HCT116 (cell line): ENCODE measurements at places on chromosomes 7 and 10. TPM values are rescaled to one million over a fixed set of nuclear protein-coding genes. Genes with fewer than 3 reads are reported as not detected.

Gene UROS
- total RNA-seq = 63.9 TPM

GRCh38 chr10:61662794-61663259 lies at the start of gene CABCOCO1:
TSS of gene CABCOCO1 (plus strand) at chr10:61662929. CDS start at chr10:61662973, 44 bp downstream.
- DNase-seq = peak; percentile 47
- peaks cover 5% of the 10 kb centered on the region; the same call in 1 of the 2 replicates for H3K4me1 ChIP-seq
- no peaks in the 10 kb centered on the region for H3K36me3 ChIP-seq
- peak within 1 kb of the TSS; percentile 16; the same call in 1 of the 2 replicates for H3K27ac ChIP-seq
- no peaks in the 10 kb centered on the region for H3K27me3 ChIP-seq

GRCh38 chr7:135098391-135098790 lies 49.5 kb upstream of the TMEM140 start:
- no peak for DNase-seq
- no peak overlapping the region for H3K27ac ChIP-seq
- H3K27me3 ChIP-seq = no peaks in the 10 kb centered on the region
- no peak overlapping the region for H3K4me3 ChIP-seq

Gene BHLHA15
- 5.2 TPM for total RNA-seq

DNA sequence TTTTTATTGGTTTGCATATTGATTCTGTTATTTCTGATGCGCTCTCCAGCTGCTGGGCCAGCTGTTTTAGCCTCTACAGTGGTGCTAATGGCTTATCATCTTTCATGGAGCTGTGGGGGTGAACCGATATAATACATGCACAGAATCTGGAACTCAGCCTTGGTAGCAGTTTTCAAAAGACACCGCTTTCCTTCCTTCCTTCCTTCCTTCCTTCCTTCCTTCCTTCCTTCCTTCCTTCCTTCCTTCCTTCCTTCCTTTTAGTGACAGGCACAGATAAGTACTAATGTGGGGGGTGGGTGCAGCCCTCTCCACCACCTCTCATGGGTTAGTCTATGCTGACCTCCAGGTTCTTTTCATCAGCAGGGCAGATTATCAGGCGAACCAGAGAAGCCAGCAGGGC lies 31.9 kb upstream of the C10orf53 start:
- H3K4me1 ChIP-seq = no peaks in the 10 kb centered on the region
- H3K27me3 ChIP-seq = peaks cover 5% of the 10 kb centered on the region; the same call in 1 of the 2 replicates
- H3K4me3 ChIP-seq = no peak overlapping the region
- H3K27ac ChIP-seq = no peak overlapping the region
- DNase-seq = no peak

- H3K27me3 ChIP-seq = no peaks in the 10 kb centered on the region
- H3K27ac ChIP-seq = no peak overlapping the region
- H3K36me3 ChIP-seq = no peaks in the 10 kb centered on the region
These were observed 19.4 kb upstream of the TNS3 start for GRCh38 chr7:47601119-47601880.

- H3K27me3 ChIP-seq = no peaks in the 10 kb centered on the region
- H3K36me3 ChIP-seq = no peaks in the 10 kb centered on the region
- DNase-seq = no peak
- H3K27ac ChIP-seq = no peak overlapping the region
These were observed 104.2 kb upstream of the RAB18 start for GRCh38 chr10:27399871-27400270.

Gene CALHM3
- total RNA-seq = 0.49 TPM

DNA sequence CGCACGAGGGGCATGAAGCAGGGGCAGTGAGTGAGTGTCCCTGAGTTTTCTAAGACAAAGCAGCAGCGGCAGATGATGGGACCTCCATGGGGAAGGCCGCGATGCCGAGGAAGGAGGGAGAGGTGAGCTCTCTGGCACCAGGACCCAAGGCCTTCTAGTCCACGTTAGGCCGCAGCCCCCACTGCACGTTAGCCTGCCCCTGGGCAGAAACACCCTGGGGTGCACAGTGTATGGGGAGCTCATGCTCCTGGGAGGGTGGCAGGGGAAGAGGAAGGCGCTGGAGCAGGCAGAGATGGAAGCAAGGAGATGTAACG lies 97.3 kb upstream of the IKZF1 start:
- no peaks in the 10 kb centered on the region for H3K27me3 ChIP-seq
- H3K27ac ChIP-seq = no peak overlapping the region; the same call in 1 of the 2 replicates
- H3K4me3 ChIP-seq = no peak overlapping the region
- no peak for DNase-seq

- no peaks in the 10 kb centered on the region for H3K36me3 ChIP-seq
- no peak overlapping the region for H3K4me3 ChIP-seq
These were observed 7.6 kb downstream of the GDF2 start for GRCh38 chr10:47329855-47330254.

DNA sequence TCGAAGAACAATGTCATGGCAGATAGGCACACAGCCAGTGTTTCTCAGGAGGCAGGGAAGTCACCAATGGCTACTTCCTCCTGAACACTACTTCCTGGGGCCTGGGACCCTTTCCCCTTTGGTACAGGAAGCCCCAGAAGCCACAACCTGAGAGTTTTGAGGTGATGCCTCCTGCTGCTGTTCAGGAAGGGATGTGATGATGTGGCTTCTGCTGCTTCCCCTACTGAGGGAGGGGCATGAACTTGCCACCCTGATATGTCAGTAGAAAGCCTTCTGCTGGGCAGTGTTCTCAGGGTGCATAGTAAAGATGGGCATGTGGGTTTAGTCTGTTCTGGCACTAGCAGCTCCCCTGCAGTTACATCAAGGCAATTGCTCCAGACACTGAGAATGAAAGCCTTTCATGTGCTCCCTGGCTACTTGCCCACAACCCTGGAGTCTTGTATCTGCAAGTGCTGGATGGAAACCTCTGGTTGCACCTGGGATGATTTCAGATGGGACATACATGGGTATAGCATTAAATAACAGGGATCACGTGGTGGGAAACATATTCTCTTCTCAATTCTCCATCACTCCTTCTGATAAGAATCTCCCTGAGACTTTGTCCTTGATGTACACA lies 69.3 kb downstream of the ADRA2A start:
- DNase-seq = no peak
- H3K4me1 ChIP-seq = no peaks in the 10 kb centered on the region
- H3K27me3 ChIP-seq = peaks cover 85% of the 10 kb centered on the region
- no peak overlapping the region for H3K27ac ChIP-seq
- no peak overlapping the region for H3K4me3 ChIP-seq

- no peaks in the 10 kb centered on the region for H3K36me3 ChIP-seq
- no peak overlapping the region for H3K4me3 ChIP-seq
- no peaks in the 10 kb centered on the region for H3K4me1 ChIP-seq
- no peak for DNase-seq
- H3K27me3 ChIP-seq = no peaks in the 10 kb centered on the region
These were observed 55.7 kb downstream of the CCDC3 start for GRCh38 chr10:12945690-12946359.

Gene PDZD7
- 6.1 TPM for total RNA-seq

- no peak overlapping the region for H3K4me3 ChIP-seq
- H3K27me3 ChIP-seq = no peaks in the 10 kb centered on the region
- H3K36me3 ChIP-seq = no peaks in the 10 kb centered on the region
- DNase-seq = no peak
These were observed 126.2 kb upstream of the ACBD5 start for GRCh38 chr10:27366769-27367168.

DNA sequence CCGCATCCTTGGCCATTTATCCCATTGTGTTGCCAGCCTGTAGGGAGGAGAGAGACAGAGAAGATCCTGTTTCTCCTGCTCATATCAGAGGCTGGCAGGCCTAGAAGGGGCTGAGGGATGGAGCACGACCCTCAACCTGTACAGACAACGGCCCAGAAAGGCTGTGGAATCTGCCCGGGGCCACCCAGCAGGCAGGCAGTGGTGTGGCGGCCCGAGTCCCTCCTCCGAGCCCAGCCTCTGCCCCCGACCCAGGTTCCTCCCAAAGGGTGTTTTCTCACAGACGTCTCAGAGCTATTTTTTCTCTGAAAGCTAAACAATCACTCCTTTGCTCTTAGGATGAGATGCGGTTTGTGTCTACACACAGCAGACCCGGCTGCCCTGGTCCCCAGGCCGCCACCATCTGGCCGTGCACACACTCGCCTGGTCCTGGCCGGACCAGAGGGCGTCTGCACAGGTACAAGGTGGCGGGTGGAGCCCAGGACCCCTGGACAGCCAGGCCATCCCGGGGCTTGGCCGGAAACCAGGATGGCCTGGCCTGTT lies 69.3 kb downstream of the FOXL3 start:
- no peaks in the 10 kb centered on the region for H3K36me3 ChIP-seq
- no peak overlapping the region for H3K27ac ChIP-seq
- H3K27me3 ChIP-seq = 0 out of 2 replicates have a peak, but pooled peaks cover 6% of the 10 kb centered on the region
- no peak overlapping the region for H3K4me3 ChIP-seq
- no peak for DNase-seq

- H3K27me3 ChIP-seq = peaks cover 53% of the 10 kb centered on the region
- no peak overlapping the region for H3K4me3 ChIP-seq
These were observed 6.2 kb downstream of the VWA2 start for GRCh38 chr10:114245121-114245791.

Gene APBB1IP
- total RNA-seq = 0.27 TPM

GRCh38 chr7:12638851-12639456 lies 48.5 kb upstream of the ARL4A start:
- H3K36me3 ChIP-seq = no peaks in the 10 kb centered on the region
- H3K27ac ChIP-seq = no peak overlapping the region
- DNase-seq = peak; percentile 36
- H3K4me3 ChIP-seq = no peak overlapping the region
- no peaks in the 10 kb centered on the region for H3K27me3 ChIP-seq

Gene SPDYE11
- total RNA-seq = not detected

GRCh38 chr7:1920266-1920681 lies 250.2 kb downstream of the ELFN1 start:
- DNase-seq = no peak
- no peaks in the 10 kb centered on the region for H3K36me3 ChIP-seq
- no peak overlapping the region for H3K27ac ChIP-seq
- H3K27me3 ChIP-seq = no peaks in the 10 kb centered on the region

DNA sequence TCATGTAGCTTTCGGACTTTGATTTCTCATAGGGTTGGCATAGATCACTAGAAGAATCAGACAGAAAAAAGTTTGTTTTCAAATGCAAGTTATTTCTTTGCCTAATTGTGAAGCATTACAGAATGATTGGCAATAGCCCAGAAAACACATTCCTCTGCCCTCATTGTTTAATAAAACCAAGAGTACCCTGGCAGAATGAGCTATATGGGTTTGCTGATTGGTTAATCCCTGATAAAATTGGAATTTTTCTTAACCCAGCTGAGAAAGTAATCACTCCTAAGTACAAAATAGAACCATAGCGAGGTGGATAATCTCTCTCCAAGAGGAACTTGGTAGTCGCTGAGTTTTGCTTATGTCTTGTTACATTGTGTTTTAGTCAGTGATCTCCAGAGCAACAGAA lies 30.9 kb upstream of the CREB5 start:
- H3K4me1 ChIP-seq = no peaks in the 10 kb centered on the region
- no peak overlapping the region for H3K27ac ChIP-seq
- no peaks in the 10 kb centered on the region for H3K27me3 ChIP-seq

Gene RBP3
- total RNA-seq = not detected

Gene AKR1C2
- total RNA-seq = 0.25 TPM

GRCh38 chr10:74371696-74372095 lies 220.7 kb downstream of the ADK start:
- H3K27ac ChIP-seq = no peak overlapping the region
- H3K36me3 ChIP-seq = no peaks in the 10 kb centered on the region
- DNase-seq = no peak
- no peaks in the 10 kb centered on the region for H3K27me3 ChIP-seq

DNA sequence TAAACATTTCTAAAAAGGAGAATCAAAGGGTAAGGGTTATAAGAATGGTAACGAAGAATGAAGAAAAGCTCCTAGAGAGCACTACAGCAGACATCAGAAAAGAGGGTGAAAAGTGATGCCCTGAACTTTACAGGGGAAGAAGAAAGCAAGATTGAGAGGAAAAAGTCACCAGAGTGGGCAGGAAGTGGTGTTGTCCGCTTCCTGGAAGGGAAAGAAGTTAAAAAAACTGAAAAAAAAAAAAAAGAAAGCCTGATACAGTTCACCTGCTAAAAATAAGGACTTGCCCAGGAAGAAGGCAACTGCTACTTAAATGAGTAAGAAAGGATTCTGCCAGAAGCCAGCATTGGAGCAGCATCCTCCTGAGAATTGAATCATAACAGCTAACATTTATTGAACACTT lies 330.1 kb upstream of the PHF14 start:
- DNase-seq = no peak
- H3K36me3 ChIP-seq = no peaks in the 10 kb centered on the region
- H3K4me3 ChIP-seq = no peak overlapping the region
- no peaks in the 10 kb centered on the region for H3K27me3 ChIP-seq
- H3K27ac ChIP-seq = no peak overlapping the region

DNA sequence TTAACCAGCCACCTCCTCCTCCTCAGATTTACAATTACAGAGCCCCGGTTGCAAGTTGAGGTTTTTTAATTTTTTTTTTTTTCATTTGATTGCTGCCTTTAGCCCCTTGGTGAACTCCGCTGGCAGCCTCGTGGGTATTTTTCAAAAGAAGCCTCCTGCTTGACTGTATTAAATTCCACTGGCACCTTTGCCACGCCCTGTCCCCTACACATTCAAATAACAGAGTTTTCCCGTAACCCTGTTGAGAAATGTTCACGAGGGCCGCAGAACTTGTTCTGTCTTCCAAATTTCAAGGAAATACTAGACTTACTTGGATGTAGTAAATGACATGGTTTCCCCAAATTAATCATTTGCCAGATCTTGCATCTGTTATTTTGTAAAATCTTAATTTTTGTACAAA lies 167.0 kb downstream of the ARID5B start:
- H3K36me3 ChIP-seq = no peaks in the 10 kb centered on the region
- H3K4me3 ChIP-seq = no peak overlapping the region
- H3K4me1 ChIP-seq = no peaks in the 10 kb centered on the region
- no peak overlapping the region for H3K27ac ChIP-seq
- no peaks in the 10 kb centered on the region for H3K27me3 ChIP-seq
- DNase-seq = no peak

- peaks cover 23% of the 10 kb centered on the region; the same call in 1 of the 2 replicates for H3K27me3 ChIP-seq
- no peaks in the 10 kb centered on the region for H3K36me3 ChIP-seq
- H3K27ac ChIP-seq = no peak overlapping the region
- no peak for DNase-seq
- H3K4me3 ChIP-seq = no peak overlapping the region
These were observed 148.0 kb downstream of the FGFR2 start for GRCh38 chr10:121450247-121450646.

- DNase-seq = no peak
- no peaks in the 10 kb centered on the region for H3K27me3 ChIP-seq
- peaks cover 5% of the 10 kb centered on the region; the same call in 1 of the 2 replicates for H3K4me1 ChIP-seq
- no peaks in the 10 kb centered on the region for H3K36me3 ChIP-seq
- H3K27ac ChIP-seq = no peak overlapping the region
These were observed 139.1 kb upstream of the CTBP2 start for GRCh38 chr10:125299461-125299860.
